GM23338 (cell line): ENCODE measurements at places on chromosomes 1 and 21. TPM values are rescaled to one million over a fixed set of nuclear protein-coding genes. Genes with fewer than 3 reads are reported as not detected.

Gene GJA5
- 0.85 and 1.7 TPM in 2 replicates for total RNA-seq

GRCh38 chr21:38931291-38931690, 125.6 kb downstream of the ETS2 start:
- no peaks in the 10 kb centered on the region for H3K36me3 ChIP-seq
- H3K27me3 ChIP-seq, result no peaks in the 10 kb centered on the region
- no peaks in the 10 kb centered on the region for H3K4me1 ChIP-seq
- no peak overlapping the region for H3K4me3 ChIP-seq

Gene SETD4
- total RNA-seq, result 33.8 and 45.1 TPM in 2 replicates

Gene ZNF593OS
- total RNA-seq, result not detected in 2 replicates

GRCh38 chr1:157785248-157785647, 8.3 kb upstream of the FCRL2 start:
- no peak overlapping the region for H3K27ac ChIP-seq
- no peaks in the 10 kb centered on the region for H3K36me3 ChIP-seq
- no peaks in the 10 kb centered on the region for H3K27me3 ChIP-seq
- no peak overlapping the region for H3K4me3 ChIP-seq

Gene ASTN1
- total RNA-seq, result 5.2 TPM in 2 replicates

GRCh38 chr1:159291424-159291823, 10.7 kb upstream of the FCER1A start:
- H3K36me3 ChIP-seq, result no peaks in the 10 kb centered on the region
- no peak overlapping the region for H3K27ac ChIP-seq
- no peaks in the 10 kb centered on the region for H3K27me3 ChIP-seq

GRCh38 chr1:78170859-78171258, 125.1 kb downstream of the GIPC2 start:
- no peak overlapping the region for H3K4me3 ChIP-seq
- no peaks in the 10 kb centered on the region for H3K36me3 ChIP-seq
- H3K4me1 ChIP-seq, result no peaks in the 10 kb centered on the region

DNA sequence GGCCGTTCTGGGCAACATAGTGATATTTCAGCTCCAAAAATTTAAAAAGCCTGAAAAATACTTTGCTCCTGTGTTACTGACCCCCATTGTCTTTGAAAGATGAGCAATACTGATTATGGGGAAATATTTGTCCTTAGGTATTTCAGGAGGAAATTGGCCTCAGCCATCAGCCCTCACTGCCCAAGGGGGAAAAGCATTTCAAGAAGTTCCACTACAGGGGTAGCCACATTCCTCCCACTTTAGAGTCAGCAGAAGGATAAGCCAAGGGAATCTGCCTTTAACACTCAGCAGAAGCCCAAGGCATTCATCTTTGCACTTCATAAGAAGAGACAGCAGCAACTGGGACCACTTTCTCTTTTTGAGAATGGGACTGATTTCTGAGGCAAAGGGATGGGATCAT, 40.5 kb upstream of the ZNF326 start:
- peaks cover 42% of the 10 kb centered on the region for H3K4me1 ChIP-seq
- H3K27me3 ChIP-seq, result no peaks in the 10 kb centered on the region
- H3K27ac ChIP-seq, result no peak overlapping the region; the same call in 1 of the 2 replicates

Gene C1QC
- total RNA-seq, result not detected in 2 replicates

- no peak overlapping the region for H3K27ac ChIP-seq
- H3K36me3 ChIP-seq, result no peaks in the 10 kb centered on the region
- DNase-seq, result no peak
- no peaks in the 10 kb centered on the region for H3K4me1 ChIP-seq
- H3K4me3 ChIP-seq, result no peak overlapping the region
Observed at GRCh38 chr1:71787699-71788098, 494.6 kb downstream of the NEGR1 start.

DNA sequence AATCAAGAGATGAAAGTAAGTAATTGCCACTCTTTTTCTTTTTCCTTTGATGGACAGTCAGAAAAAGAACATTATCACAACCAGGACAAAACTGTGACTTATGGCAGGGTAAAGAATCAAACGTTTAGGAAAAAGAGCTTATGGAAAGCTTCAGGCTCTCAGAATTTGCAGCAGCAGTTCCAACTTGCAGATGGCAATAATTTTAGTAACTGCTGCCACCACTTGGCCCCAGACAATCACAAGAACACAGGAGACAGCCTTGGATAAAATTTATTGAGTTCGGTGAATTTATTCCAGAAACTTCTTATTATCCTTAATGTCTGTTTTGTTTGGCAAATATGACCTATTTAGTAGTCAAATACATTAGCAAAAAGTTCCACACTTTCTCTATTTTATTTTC, 804.4 kb downstream of the BRINP3 start:
- H3K27ac ChIP-seq, result no peak overlapping the region
- H3K4me3 ChIP-seq, result no peak overlapping the region
- DNase-seq, result no peak

Gene PPIAL4G
- total RNA-seq, result not detected in 2 replicates

Gene WDR3
- total RNA-seq, result 38.7 and 48.0 TPM in 2 replicates

DNA sequence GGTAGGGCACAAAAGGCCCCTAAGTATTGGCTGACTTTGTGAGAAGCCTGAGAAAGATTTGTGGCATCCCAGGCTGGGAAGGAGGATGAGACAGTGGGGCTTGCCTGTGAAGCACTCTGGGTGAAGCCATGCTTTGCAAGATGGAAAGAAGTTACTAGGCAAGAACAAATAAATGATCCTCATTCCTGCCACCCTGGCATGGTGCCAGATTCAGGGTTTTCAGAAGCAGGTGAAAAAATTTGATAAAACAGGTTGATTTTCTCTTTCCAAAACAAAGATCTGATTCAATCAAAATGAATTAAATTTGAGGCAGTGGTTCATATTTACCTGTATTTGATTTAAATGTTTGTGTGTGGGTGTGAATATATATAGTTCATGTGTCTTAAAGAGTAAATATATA, 386.9 kb upstream of the PROX1 start:
- no peaks in the 10 kb centered on the region for H3K36me3 ChIP-seq
- no peak for DNase-seq
- H3K27me3 ChIP-seq, result no peaks in the 10 kb centered on the region
- H3K27ac ChIP-seq, result no peak overlapping the region

Gene CFAP45
- total RNA-seq, result not detected in 2 replicates

GRCh38 chr1:24329331-24329730, 10.2 kb downstream of the GRHL3 start:
- H3K4me1 ChIP-seq, result peaks cover 14% of the 10 kb centered on the region
- no peak overlapping the region for H3K4me3 ChIP-seq
- DNase-seq, result no peak
- no peak overlapping the region for H3K27ac ChIP-seq
- no peaks in the 10 kb centered on the region for H3K27me3 ChIP-seq

DNA sequence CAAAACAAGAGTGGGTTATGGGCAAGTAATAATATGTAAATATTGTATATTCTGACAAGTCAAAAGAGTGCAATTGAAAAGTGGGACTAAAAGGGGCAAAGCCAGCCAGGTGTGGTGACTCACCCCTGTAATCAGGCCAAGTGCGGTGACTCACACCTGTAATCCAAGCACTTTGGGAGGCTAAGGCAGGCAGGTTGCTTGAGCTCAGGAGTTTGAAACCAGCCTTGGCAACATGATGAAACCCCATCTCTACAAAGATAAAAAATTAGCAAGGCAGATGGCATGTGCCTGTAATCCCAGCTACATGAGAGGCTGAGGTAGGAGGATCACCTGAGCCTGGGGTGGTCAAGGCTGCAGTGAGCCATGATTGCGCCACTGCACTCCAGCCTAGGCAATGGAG, 304.0 kb downstream of the HHIPL2 start:
- no peak overlapping the region for H3K27ac ChIP-seq
- DNase-seq, result no peak
- no peak overlapping the region for H3K4me3 ChIP-seq
- no peaks in the 10 kb centered on the region for H3K27me3 ChIP-seq
- no peaks in the 10 kb centered on the region for H3K36me3 ChIP-seq
- H3K4me1 ChIP-seq, result peaks cover 55% of the 10 kb centered on the region

DNA sequence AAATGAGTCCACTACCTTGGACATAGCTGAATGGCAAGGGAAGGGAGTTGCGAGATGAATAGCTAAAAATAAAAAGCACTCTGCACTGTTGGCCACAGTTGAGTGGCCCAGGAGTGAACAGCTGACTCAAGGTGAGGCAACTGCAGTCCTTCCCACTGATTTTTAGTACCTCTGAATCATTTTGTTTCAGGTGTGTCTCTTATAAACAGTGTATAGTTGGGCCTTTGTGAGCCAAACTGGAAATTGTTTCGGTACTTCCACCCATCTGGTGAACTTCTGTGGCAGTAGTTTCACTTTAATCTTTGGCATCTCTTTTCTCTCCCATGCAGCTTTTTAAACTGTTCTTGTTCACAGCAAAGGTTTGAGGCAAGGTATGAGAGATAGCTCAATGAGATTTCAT, 122.7 kb downstream of the VAV3 start:
- no peaks in the 10 kb centered on the region; the same call in 1 of the 2 replicates for H3K36me3 ChIP-seq
- H3K27ac ChIP-seq, result no peak overlapping the region
- no peak overlapping the region for H3K4me3 ChIP-seq
- H3K4me1 ChIP-seq, result peaks cover 9% of the 10 kb centered on the region
- DNase-seq, result no peak

DNA sequence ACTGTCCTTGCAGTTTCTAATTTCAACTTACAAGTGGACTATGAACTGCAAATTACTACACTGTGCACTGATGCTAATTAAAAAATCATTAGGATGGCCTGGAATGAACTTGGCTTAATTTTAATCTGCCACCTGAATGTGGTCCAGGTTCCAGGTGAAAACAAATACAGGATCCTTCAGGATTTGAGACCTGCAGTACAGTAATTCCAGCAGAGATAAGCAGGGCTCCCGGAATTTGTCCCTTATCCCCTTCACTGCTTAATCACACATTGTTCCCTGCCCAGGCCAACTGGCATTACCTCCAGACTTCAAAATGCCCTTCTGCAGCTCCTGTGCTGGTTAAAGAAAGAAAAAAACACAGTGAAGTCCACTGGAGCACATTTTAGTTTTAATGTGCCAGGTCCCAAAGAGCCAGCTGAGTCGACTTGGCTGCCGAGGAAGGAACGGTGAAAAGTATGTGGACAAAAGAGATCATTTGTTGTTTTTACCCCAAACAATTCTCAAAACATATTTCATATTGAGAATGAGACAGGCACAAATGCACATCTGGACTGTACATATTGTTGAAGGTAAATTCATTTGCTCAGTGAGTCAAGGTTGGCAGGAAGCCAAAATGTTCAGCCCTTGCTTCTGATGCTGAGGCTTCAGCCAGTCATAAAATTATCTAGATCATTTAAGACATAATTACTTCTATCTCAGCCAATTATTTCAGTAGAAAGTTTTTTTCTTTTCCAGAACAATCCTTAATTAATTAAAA, 28.3 kb downstream of the DEGS1 start:
- H3K27me3 ChIP-seq, result no peaks in the 10 kb centered on the region
- H3K36me3 ChIP-seq, result no peaks in the 10 kb centered on the region
- peaks cover 13% of the 10 kb centered on the region for H3K4me1 ChIP-seq
- no peak for DNase-seq
- H3K4me3 ChIP-seq, result no peak overlapping the region

GRCh38 chr1:213444224-213444623, 393.2 kb downstream of the RPS6KC1 start:
- H3K4me3 ChIP-seq, result no peak overlapping the region
- H3K4me1 ChIP-seq, result no peaks in the 10 kb centered on the region
- no peaks in the 10 kb centered on the region for H3K27me3 ChIP-seq
- no peaks in the 10 kb centered on the region for H3K36me3 ChIP-seq

DNA sequence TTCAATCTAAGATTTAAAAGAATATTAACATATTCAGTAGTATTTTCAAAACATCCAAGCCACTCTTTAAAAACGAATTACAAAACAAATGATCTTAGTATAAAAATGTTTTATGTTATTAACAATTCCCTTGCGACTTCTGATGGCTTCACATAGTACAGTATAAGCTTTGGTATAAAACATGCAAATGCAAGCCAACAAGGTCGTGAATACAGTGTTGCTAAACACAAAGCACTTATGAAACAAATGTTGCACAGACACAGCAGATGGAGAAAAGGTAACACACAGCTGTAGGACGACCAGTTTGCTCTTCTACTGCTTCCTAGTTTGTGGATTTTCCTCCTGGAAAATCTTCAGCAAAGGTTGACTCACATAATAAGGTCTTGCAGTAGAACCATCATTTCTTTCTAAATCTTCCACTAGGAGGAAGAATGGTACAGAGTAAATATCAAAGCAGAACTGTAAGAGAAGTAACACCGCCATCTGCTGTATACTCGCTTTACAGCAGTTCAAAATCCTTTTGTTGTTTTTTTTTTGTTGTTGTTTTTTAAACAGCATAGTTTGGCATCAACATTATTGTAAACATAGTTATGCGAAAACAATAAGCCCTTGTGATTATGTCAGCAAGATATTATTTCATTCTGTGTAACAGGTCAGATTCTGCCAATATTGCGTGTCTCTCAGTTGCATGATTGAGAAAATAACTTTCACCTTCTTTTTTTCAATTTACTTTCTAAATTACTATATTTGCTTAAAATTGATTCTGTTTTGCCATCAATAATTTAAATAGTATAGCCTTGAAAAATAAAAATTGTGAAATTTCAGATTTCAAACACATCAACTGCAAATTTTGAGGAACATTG, 69.5 kb downstream of the LHX8 start:
- no peaks in the 10 kb centered on the region for H3K27me3 ChIP-seq
- no peaks in the 10 kb centered on the region for H3K36me3 ChIP-seq
- H3K4me3 ChIP-seq, result no peak overlapping the region
- peaks cover 5% of the 10 kb centered on the region; the same call in 1 of the 2 replicates for H3K4me1 ChIP-seq

DNA sequence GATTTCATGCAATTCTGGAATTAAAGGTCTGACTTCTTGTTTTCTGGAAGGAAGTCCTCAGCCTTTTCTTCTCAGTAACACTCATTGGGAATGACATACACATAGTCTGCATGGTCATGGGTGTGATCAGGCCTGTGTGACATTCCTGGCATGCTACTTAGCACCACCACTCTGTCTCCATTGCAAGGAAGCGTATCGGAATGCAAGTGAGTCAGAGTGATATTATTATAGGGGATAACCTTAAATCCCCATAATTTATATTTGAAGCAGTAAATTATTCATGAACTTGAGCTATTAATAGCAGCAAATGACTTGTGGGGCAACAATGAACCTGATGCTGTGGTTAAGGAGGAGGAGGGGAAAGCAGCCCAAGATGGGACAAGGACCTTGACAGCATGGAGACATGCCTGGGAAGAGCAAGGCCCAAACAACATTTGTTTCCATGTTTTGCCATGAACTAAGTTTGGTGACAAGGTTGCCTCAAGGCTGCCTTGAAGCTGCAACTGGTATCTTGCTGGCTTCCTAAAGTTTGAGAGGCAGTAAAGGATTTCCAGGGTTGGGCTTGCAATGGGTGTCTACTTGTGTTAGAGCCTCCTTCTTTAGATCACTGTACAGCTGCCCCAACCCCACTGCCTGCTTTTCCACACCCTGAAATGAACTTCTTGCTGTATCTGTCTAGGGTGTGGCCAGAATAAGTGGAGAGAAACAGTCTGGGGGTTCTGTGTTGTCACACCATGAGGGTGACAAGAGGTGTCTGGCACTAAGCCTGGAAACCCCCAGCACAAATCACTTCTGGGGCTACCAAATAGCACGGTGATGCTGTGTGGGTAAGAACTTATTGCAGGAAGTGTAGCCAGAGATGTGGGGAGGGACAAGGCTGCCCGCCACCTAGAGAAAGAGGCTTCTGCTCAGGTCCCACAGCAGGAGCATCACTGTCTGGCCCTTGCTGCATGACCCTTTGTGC, 4.6 kb downstream of the MAB21L3 start:
- no peak overlapping the region for H3K4me3 ChIP-seq
- H3K27ac ChIP-seq, result no peak overlapping the region
- H3K4me1 ChIP-seq, result no peaks in the 10 kb centered on the region
- H3K36me3 ChIP-seq, result no peaks in the 10 kb centered on the region
- no peaks in the 10 kb centered on the region for H3K27me3 ChIP-seq

Gene CCDC185
- 0.08 and 0.56 TPM in 2 replicates for total RNA-seq

Gene CHIA
- total RNA-seq, result not detected in 2 replicates

Gene TRIM33
- 46.6 and 51.1 TPM in 2 replicates for total RNA-seq

Gene NUP210L
- total RNA-seq, result not detected in 2 replicates
